GM23248 (cell line): ENCODE measurements at places on chromosomes 3 and 15. TPM values are rescaled to one million over a fixed set of nuclear protein-coding genes. Genes with fewer than 3 reads are reported as not detected.

DNA sequence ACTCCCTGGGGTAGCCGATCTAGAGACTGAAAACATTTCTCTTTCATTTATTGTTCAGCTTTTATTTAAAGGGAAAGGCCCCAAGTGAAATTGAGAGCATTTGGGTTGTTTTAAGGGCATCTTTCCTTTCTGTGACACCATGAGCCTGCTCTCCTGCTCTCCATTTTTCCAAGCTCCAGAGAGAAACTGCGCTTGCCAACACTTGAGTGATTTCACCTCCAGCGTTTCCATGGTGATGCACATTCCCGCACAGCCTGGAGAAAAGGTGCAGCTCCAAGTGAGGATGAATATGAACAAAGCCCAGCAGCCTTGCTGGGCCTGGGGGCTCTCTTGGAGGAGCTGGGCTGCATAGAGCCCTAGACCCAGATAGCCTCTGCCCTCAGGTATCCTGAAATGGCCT lies 159.2 kb upstream of the PPP2R3A start:
- no peak for DNase-seq

- no peak for DNase-seq
Observed at GRCh38 chr3:171095063-171095462, 68.5 kb upstream of the SLC2A2 start.

DNA sequence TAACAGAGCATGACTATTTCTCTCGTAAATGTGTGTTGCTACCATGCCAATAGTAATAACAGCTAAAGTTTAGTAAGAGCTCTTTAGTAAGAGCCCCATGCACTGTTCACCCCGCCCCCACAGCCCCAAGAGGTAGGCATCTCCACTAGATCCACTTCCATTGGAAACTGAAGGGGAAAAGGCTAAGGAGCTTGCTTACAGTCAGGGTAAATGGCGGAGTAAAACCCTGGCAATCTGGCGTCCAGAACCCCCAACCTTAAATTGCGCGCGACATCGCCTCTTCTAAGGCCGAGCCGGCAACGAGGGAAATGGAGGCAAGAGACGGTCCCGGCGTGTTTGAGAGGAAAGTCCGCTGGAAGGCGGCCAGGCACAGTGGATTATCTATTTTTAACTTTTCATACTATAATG lies 654 bp upstream of the C3orf38 start:
- peak; percentile 68 for DNase-seq

GRCh38 chr3:73568371-73568862 lies 56.3 kb downstream of the PDZRN3 start:
- DNase-seq = no peak

DNA sequence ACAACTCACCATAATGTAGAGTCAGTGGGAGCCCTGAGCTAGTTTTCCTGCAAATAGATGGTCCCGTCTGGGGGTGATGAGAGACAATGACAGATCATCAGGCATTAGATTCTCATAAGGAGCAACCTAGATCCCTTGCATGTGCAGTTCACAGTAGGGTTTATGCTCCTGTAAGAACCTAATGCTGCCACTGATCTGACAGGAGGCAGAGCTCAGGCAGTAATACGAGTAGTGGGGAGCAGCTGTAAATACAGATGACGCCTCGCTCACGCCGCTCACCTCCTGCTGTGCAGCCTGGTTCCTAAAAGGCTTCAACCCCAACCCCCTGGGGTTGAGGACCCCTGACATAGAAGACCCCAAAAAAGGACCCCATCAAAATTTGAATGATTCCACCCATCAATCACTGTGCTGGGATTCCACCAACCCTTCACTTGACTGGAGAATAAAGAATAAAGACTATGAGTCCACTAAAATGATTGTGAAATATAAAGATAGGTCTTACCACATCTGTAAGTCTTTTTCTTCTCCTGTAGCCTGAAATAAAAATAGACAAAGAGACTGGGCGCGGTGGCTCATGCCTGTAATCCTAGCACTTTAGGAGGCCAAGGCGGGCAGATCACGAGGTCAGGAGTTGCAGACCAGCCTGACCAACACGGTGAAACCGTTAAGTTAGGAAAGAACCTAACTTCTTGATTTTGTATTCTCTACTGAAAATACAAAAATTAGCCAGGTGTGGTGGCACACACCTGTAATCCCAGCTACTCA lies 9.9 kb upstream of the UBL7 start:
- no peak for DNase-seq

GRCh38 chr15:32778391-32779176 lies 60.8 kb downstream of the GREM1 start:
- no peak for DNase-seq

- DNase-seq = no peak
Observed at GRCh38 chr15:85694091-85694490, 100.6 kb downstream of the KLHL25 start.

DNA sequence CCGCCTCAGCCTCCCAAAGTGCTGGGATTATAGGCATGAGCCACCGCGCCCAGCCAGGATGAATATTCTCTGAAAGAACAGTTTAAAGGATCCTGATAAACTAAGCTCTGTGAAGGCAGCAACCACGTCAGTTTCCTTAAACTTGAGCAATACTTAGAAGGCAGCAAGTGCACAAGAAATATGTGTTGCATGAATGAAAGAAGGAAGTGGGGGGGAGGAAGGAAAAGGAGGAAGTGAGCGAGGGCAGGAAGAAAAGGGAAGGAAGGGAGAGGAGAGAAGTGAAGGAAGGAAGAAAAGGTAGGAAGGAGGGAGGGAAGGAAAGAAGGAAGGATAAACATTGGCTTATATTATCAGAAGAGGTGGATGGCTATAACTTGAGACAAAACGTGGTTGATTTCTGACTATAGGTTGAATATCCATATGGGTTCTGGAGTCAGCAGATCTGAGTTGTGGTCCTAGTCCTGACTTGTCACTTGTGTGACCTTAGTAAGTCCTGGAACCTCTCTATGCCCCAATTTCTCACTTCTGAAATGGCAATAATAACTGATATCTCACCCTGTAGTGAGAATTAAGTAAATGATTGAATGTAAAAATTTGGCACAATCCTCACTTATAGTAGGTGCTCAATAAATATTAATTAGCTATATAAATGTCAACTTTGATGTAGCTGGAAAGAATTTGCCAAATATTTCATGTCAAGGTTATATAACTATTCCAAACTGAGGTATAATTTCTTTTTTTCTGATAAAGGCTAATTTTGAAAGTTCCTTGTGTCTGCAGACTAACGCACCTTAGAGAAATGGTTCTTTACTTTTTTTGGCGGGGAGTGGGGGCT lies 12.0 kb upstream of the SEMA4B start:
- DNase-seq = no peak

- peak; percentile 28 for DNase-seq
Observed at GRCh38 chr3:72153477-72154314, 368.7 kb upstream of the PROK2 start.

DNA sequence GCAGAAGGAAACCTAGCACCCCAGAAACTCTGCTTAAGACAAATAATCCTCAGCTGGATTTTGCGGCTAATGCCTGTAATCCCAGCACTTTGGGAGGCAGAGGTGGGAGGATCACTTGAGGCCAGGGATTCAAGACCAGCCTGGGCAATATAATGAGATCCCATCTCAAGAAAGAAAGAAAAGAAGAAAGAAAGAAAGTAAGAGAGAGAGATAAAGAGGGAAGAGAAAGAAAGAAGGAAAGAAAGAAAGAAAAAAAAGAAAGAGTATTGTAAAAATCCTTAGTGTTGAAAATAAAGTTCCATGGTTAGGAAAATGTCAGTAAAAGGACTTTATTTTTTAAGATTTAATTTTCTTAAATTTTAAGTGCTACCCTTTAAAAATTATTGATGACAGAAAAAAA lies 54.9 kb upstream of the LRRFIP2 start:
- DNase-seq = no peak

DNA sequence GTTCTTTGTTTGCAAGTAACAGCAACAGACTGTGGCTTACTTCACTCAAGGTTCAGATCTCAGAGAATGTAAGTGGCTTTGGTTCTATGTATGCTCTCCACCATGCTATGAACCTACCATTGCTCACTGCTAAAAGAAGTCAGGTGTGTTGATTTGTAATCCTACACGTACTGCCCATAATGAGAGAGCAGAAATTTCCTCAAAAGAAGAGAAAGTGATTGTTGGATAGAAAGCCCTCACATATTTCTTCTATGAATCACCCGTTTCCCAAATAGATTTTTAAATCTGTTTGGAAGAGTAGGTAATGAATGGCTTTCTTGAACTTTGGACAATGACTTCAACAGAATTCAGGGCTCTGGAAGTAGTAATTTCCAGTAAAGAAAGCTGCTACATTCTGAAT lies 565.4 kb downstream of the ROBO2 start:
- no peak for DNase-seq

DNA sequence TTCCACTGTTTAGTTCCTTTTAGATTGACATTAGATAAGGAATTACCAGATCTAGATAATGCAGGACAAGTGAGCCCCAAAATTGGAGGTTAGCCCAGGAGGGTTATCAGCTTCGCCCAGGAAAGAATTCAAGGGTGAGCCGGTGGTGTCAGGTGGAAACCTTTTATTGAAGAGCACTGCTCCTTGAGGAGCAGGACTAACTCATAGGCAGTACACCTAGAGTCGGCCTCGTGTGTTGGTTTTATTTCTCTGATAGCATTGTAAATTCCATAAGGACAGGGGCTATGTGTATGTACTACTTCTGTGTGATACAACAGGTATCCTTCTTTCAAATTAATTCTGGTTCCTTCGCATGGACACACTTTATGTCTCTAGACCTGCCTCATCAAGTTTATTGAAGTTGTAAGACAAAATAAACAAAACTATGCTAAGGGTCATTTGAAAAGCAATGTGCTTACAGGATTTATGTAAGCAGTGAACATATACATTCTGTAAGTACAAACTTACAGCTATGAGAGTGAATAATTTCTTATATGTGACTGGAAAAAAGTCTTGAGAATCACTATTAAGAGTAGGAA lies 57.2 kb downstream of the SNX4 start:
- DNase-seq = no peak

DNA sequence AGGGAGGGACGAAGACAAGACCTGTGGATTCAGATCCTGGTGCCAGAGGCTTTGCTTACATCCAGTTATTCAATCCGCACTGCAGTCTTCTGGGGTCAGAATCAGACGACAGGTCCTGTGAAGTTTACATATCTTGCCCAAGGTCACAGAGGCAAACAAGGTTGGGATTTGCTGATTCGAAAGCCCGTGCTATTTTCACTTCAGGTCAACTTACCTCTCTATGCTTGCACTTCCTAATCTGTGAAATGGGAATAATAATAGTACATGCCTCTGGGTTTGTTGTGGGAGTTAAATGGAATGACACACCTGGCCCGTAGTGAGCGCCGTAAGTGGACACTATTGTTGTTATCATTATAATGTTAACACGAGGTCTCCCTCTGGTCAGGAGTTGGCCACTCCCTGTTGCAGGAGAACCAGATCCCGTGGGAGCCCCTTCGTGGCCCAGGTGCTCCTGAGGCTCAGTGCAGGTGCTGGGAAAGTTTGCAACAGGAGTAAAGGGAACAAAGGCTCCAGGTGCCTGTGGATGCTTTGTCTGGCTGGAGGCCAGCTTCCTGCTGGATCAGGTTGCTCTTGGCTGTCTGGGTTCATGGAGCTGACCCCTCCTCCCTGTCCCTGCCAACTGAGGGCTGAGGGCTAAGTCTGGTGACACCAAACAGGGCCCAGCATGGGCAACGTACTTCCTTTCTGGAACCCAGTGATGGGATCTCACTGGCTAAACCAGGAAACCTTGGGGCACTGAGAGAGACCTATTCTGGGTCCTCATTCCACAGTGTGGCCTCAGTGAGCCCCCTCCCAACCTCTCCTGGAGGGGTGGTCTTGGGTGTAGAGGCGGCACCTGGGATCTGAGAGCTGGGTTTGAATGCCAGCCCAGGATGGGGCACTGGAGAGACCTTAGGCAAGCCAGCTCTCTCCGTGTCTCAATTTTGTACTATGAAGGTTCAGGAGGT lies 40.1 kb upstream of the SEMA4B start:
- no peak for DNase-seq

- peak; percentile 42 for DNase-seq
Observed at GRCh38 chr15:101489237-101489598, 289 bp downstream of the PCSK6 start.

DNA sequence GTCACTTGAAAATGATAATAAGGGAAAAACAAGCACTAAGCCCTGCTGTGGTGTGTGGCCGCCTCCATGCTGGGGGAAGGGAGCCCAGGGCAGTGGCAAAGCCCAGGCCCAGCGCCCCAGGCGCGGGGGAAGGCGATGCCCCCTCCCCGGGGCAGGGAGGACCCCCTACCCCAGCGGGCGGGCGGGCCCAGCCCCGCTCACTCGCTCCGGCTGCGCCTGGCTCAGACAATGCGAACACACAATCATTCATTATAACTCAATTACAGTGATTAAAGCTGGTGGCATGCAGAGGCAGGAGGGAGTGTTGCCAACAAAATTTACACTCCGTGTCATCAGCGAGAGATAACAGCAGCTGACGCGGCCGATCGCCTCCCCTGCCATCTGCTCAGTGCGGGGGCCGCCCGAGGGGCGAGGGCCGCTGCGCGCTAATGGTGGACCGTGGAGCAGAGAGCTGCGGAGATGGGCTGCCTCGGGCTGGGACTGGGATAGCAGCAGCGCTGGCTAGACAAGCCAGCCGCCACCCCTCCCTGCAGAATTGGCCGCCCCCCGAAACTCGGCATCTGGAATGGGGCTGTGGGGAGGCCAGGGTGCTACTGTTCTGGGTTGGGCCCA lies 64.1 kb downstream of the TLE3 start:
- peak; percentile 88 for DNase-seq

DNA sequence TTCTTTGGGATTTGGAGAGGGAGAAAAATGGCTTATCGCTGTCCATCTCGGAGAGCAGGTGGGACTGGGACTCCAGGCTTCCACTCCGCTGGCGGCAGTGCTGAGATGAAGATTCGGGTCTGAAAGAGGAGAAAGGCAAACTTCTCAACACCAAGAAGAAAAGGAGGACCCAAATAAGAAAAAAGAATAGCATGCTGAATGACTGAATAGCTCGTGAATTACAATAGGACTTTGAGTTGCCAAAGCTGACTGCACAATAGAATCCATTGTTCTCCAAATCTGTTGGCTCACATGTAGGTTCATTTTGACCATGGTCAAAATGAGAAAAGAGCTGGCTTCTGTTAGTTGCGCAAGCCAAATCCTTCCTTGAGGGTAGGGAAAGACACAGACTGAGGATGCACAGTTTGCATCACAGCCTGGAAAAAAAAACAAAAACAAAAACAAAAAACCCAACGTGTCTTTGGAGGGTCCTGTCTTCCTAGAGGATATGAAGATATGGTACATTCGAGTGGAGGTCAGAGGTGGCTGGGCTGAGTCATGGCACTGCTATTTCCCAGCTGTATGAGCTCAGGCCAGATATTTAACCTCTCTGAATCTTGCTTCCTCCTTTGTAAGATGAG lies 59.3 kb upstream of the LMOD3 start:
- DNase-seq = peak; percentile 59

GRCh38 chr3:160747422-160747821 lies 8.6 kb upstream of the PPM1L start:
- no peak for DNase-seq

The NRG4 gene
- not detected in 2 replicates for total RNA-seq

The ENTPD3 gene
- total RNA-seq = not detected in 2 replicates

The CSPG4 gene
- total RNA-seq = 25.8 and 27.6 TPM in 2 replicates

The NUDT16 gene
- total RNA-seq = 10.5 and 14.4 TPM in 2 replicates

The SIDT1 gene
- total RNA-seq = not detected in 2 replicates

The LRCH3 gene
- total RNA-seq = 20.9 and 28.7 TPM in 2 replicates
